ENCODE measurements at places on chromosomes 6 and 20. TPM values are rescaled to one million over a fixed set of nuclear protein-coding genes. Genes with fewer than 3 reads are reported as not detected.
A peak's percentile ranks its signal among the peaks of the same experiment; 100 is the strongest.

CD40 gene
- 6.4 TPM for total RNA-seq

MCUR1 gene
- total RNA-seq = 7.4 TPM

ANKRD60 gene
- total RNA-seq = not detected

AIG1 gene
- total RNA-seq = 74.8 TPM

NRM gene
- 2.3 TPM for total RNA-seq

TRAPPC3L gene
- 0.19 TPM for total RNA-seq

SLC17A5 gene
- total RNA-seq = 19.3 TPM

SEMG1 gene
- total RNA-seq = not detected

GGTLC1 gene
- total RNA-seq = not detected

BIRC7 gene
- total RNA-seq = not detected

NFATC2 gene
- 3.5 TPM for total RNA-seq

IL17A gene
- total RNA-seq = not detected

CLVS2 gene
- not detected for total RNA-seq

WDR46 gene
- 17.9 TPM for total RNA-seq

WFDC5 gene
- total RNA-seq = not detected

DNA sequence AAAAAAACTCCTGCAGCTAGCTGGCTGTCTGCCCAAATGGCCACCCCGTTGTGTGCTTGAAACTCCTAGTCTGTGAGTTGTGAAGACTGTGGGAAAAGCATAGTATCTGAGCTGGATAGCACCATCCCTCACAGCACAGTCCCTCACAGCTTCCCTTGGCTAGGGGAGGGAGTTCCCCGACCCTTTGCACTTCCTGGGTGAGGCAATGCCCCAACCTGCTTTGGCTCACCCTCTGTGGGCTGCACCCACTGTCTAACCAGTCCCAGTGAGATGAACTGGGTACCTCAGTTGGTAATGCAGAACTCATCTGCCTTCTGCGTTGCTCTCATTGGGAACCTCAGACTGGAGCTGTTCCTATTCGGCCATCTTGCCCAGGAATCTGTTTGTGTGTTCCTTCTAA is 260.6 kb upstream of the STXBP5 start:
- DNase-seq = no peak
- H3K36me3 ChIP-seq = no peaks in the 10 kb centered on the region
- H3K27me3 ChIP-seq = no peaks in the 10 kb centered on the region

DNA sequence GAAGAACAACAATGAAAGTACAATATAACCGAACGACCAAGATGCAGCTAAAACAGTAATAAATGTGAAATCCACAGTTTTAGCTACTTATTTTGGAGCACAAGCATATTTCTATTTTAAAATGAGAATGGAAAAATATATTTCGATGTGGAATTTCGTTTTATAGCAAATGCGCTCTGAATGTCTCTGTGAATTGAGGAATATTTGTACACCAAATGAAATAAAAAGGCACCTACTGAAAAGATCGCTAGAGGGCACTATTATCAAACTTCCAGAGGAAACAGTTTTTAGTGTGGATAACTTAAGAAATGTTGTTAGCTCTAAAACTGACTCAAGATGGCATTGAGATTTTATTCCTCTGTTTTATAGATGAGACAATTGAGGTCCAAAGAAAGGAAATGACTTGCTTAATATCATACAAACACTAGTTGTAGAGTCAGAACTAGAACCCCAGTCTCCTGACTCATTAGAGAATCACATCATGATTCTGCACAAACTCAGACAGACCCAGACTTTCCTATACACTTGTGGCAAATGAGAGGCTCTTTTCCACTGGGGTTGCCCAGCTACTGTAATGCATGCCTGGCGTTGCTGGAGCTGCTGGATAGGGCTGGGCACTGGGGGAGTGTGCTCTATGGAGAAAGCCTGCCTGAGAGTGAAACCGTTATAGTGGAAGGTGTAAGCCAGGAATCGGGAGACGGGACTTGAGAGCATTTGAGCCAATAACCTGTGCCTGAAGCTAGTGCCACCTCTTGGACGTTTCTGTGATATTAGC is 51.9 kb downstream of the GCLC start:
- no peaks in the 10 kb centered on the region for H3K27me3 ChIP-seq
- H3K36me3 ChIP-seq = no peaks in the 10 kb centered on the region
- peak overlapping the region; percentile 67 for H3K27ac ChIP-seq

- no peaks in the 10 kb centered on the region for H3K27me3 ChIP-seq
- H3K27ac ChIP-seq = no peak overlapping the region
- H3K36me3 ChIP-seq = no peaks in the 10 kb centered on the region
- no peak for DNase-seq
- H3K4me3 ChIP-seq = no peak overlapping the region
Measured at GRCh38 chr6:168616816-168617765, 176.1 kb downstream of the SMOC2 start.

GRCh38 chr6:14200047-14200446 is 82.5 kb downstream of the CD83 start:
- no peak for DNase-seq
- H3K36me3 ChIP-seq = no peaks in the 10 kb centered on the region
- no peak overlapping the region for H3K4me3 ChIP-seq
- H3K27ac ChIP-seq = no peak overlapping the region

DNA sequence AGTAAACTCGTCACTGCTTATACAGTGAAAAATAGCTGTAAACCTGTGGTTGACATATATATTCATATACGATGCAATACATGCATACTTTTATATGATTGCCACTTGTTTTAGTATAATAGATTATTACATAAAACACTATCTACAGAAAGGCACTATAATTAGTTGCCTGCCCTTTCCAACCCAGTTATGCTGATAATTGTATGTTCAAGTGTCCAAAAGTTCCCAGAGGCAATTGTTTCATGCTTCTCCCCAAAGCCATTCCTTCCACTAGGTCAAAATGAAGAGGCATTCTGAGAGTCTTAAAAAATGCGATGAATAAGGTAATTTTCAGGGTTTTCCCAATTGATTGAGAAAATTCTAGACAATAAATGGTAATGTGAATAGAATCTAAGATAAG is 434.6 kb downstream of the LMBRD1 start:
- H3K4me1 ChIP-seq = no peaks in the 10 kb centered on the region
- no peaks in the 10 kb centered on the region for H3K36me3 ChIP-seq
- no peak overlapping the region for H3K4me3 ChIP-seq

DNA sequence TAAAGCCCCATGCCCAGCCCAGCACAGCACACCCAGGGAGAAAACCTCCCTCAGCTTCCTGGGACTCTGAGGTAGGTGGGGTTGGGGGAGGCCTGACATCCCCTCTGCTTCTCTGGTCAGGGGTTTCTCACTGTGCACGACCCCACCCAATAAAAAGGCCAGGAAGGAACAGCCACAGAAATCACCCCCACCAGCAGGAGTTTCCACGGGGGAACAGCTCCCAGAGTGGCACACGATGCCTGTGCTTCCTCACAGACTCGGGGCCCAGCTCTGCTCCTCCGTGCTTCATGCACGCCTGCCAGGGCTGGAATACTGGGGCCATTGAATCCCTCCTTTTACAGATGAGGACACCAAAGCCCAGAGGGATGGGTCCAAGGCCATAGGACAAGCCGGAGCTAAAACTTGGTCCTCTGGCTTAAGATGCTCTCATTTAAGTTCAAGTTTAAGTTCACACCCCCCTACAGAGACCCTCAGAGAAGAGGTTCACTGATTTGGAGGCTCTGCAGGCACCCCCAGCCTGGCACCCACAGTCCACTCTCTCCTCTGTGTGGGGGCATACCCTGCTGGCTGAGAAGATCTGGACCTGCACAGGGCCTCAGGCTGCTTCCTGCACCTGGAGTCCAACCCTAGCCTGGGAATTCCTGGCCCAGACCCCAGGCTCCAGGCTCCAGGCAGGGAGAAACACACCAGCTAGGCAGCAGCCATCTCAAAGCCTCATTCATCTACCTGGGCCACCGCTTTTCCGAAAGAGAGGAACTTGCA is 14.3 kb downstream of the ACSS1 start:
- H3K36me3 ChIP-seq = no peaks in the 10 kb centered on the region
- no peak for DNase-seq
- H3K27ac ChIP-seq = no peak overlapping the region
- peaks cover 71% of the 10 kb centered on the region for H3K4me1 ChIP-seq
- H3K27me3 ChIP-seq = no peaks in the 10 kb centered on the region

GRCh38 chr6:22322103-22323030 is 25.5 kb upstream of the PRL start:
- no peaks in the 10 kb centered on the region for H3K4me1 ChIP-seq
- no peaks in the 10 kb centered on the region for H3K27me3 ChIP-seq
- no peaks in the 10 kb centered on the region for H3K36me3 ChIP-seq
- no peak for DNase-seq
- H3K27ac ChIP-seq = no peak overlapping the region
- H3K4me3 ChIP-seq = no peak overlapping the region

- no peak overlapping the region for H3K27ac ChIP-seq
- no peaks in the 10 kb centered on the region for H3K36me3 ChIP-seq
- peaks cover 9% of the 10 kb centered on the region for H3K4me1 ChIP-seq
- peak; percentile 41 for DNase-seq
- peaks cover 18% of the 10 kb centered on the region for H3K27me3 ChIP-seq
Measured at GRCh38 chr6:77466055-77466450, 2.8 kb upstream of the HTR1B start.

- no peak for DNase-seq
- H3K4me3 ChIP-seq = no peak overlapping the region
- H3K27me3 ChIP-seq = peaks cover 16% of the 10 kb centered on the region
- H3K27ac ChIP-seq = no peak overlapping the region
Measured at GRCh38 chr6:82385102-82385501, 21.5 kb downstream of the TPBG start.

GRCh38 chr6:90469906-90470305 is 117.0 kb downstream of the MAP3K7 start:
- no peak for DNase-seq
- no peaks in the 10 kb centered on the region for H3K4me1 ChIP-seq
- no peak overlapping the region for H3K4me3 ChIP-seq
- no peaks in the 10 kb centered on the region for H3K27me3 ChIP-seq

DNA sequence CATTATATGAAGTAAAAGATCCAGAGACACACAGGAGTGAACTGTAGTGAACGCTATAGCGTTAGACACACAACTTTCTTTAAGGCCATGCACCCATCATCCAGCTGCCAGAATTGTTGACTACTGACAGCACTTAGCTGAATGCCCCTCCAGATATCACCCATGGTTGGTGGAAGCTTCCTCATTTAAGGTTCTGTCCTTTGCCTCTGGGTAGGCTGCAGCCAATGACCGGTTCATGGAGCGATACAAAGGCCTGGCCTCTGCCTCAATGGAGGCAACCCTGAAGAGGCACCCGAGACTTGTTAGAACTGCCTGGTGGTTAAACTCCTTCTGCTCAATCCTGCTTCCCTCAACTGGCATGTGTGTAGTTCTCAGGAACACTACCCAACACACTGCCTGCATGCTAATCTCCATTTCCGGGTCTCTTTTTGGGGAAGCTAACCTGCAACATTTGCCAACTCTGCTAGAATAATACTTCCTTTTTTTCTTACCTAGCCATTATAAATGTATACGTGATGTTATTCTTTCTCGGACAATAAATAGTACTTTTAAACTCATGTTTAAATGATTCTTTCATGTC is 49.8 kb upstream of the THEMIS start:
- H3K27ac ChIP-seq = no peak overlapping the region
- DNase-seq = no peak
- no peaks in the 10 kb centered on the region for H3K36me3 ChIP-seq
- H3K27me3 ChIP-seq = no peaks in the 10 kb centered on the region
- no peaks in the 10 kb centered on the region for H3K4me1 ChIP-seq

GRCh38 chr6:9979996-9980395 is 434.9 kb downstream of the TFAP2A start:
- no peak overlapping the region for H3K27ac ChIP-seq
- no peak overlapping the region for H3K4me3 ChIP-seq
- H3K27me3 ChIP-seq = no peaks in the 10 kb centered on the region
- H3K4me1 ChIP-seq = no peaks in the 10 kb centered on the region
- DNase-seq = no peak

- no peak overlapping the region for H3K4me3 ChIP-seq
- H3K36me3 ChIP-seq = no peaks in the 10 kb centered on the region
- H3K27me3 ChIP-seq = no peaks in the 10 kb centered on the region
- no peaks in the 10 kb centered on the region for H3K4me1 ChIP-seq
- no peak overlapping the region for H3K27ac ChIP-seq
- no peak for DNase-seq
Measured at GRCh38 chr6:54291738-54292137, 16.5 kb upstream of the TINAG start.

GRCh38 chr20:33401921-33402369 is 626 bp upstream of the CDK5RAP1 start:
- H3K27ac ChIP-seq = no peak overlapping the region
- no peak for DNase-seq
- no peaks in the 10 kb centered on the region for H3K27me3 ChIP-seq
- H3K4me3 ChIP-seq = peak overlapping the region; percentile 98
- H3K36me3 ChIP-seq = no peaks in the 10 kb centered on the region
- peaks cover 5% of the 10 kb centered on the region for H3K4me1 ChIP-seq

DNA sequence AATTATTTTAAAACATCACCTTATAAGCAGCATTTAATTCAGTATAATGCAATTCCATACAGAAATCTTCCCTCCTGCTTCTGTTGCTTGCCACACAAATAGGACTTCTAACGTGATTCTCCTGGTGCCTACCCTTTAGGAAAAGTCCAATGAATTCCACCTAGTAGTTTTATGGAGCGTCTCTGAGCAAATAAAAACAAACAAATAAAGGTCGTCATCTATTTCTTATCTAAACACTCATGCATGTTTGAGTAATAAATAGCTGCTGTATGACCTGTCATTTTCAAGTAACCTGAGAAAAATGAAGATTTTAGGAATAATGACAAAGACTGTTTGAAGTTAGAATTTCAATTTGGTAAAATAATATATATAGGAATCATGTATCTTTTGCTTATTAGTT is 102.7 kb downstream of the BMP5 start:
- H3K4me3 ChIP-seq = no peak overlapping the region
- no peaks in the 10 kb centered on the region for H3K27me3 ChIP-seq
- DNase-seq = no peak
- no peaks in the 10 kb centered on the region for H3K36me3 ChIP-seq
- H3K27ac ChIP-seq = no peak overlapping the region
- H3K4me1 ChIP-seq = no peaks in the 10 kb centered on the region

GRCh38 chr20:43985608-43986316 is 71.1 kb downstream of the TOX2 start:
- no peaks in the 10 kb centered on the region for H3K4me1 ChIP-seq
- H3K27me3 ChIP-seq = no peaks in the 10 kb centered on the region
- H3K4me3 ChIP-seq = no peak overlapping the region
- H3K36me3 ChIP-seq = no peaks in the 10 kb centered on the region
- no peak for DNase-seq
- no peak overlapping the region for H3K27ac ChIP-seq

GRCh38 chr6:24072038-24072746 is 53.8 kb upstream of the NRSN1 start:
- no peaks in the 10 kb centered on the region for H3K27me3 ChIP-seq
- DNase-seq = no peak
- no peaks in the 10 kb centered on the region for H3K36me3 ChIP-seq
- H3K4me1 ChIP-seq = no peaks in the 10 kb centered on the region
- H3K4me3 ChIP-seq = no peak overlapping the region

DNA sequence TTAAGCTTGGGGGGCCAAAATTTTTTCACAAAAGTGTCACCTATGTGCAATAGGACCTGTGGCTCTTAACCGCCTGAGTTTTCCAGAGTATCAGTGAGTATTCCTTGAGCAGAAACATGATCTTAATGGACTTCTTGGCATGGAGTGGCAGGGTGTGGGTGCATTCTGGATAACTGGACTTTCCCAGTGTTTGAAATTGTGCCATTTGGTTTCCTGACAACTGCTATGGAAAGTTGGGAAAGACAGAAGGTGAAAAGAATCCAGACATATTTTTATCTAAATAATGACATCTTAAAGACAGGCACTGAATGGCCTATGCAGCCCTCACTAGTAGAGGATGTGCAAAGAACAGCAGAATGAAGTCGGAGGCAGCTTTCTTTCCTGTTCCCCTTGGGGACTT is 34.3 kb upstream of the ADTRP start:
- no peaks in the 10 kb centered on the region for H3K4me1 ChIP-seq
- H3K27ac ChIP-seq = no peak overlapping the region
- H3K36me3 ChIP-seq = no peaks in the 10 kb centered on the region
- DNase-seq = no peak
- H3K4me3 ChIP-seq = no peak overlapping the region
- no peaks in the 10 kb centered on the region for H3K27me3 ChIP-seq

Data from liver (tissue), 10 donors.